Activated naive CD8-positive, alpha-beta T cell treated with anti-CD3 and anti-CD28 coated beads, Interleukin-2, amount 10 ng/mL, durations not matched to agents 7 days and 5 days (primary cell): ENCODE measurements at places on chromosomes 12 and 14.
A peak's percentile ranks its signal among the peaks of the same experiment; 100 is the strongest.

DNA sequence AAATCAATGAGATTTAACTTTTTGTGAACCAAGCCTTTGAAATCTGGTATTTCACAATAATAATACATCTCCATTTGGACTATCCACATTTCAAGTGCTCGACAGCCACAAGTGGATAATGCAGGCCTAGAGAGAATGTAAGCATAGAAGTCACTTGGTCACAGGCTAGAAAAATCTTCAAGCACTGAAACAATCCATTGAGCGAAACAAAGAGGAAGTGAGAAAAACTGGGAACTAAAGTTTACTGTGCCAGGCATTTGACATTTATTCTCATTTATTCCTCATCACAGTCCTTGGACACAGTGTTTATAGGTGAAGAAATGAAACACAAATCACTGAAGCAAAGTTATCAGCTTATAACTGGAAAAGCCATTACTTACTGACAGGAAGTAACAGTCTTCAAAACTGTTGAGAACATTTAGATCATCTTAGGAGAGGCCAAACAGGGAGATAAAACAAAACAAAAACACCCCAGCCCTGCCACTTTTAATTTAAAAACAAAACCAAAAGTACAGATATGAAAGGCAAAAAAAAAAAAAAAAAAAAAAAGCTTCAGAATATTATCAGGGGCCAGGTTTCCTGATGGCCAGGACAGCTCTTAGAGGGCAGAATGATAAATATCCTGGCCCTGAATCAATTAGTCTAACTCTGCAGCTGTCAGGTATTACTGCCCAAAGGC, 29.2 kb downstream of the GNS start:
- peaks cover 8% of the 10 kb centered on the region for H3K4me1 ChIP-seq
- peak overlapping the region; percentile 65 for H3K4me3 ChIP-seq
- DNase-seq: no peak

GRCh38 chr12:90922145-90922627, 32.8 kb downstream of the CCER1 start:
- H3K27me3 ChIP-seq: no peaks in the 10 kb centered on the region
- H3K4me1 ChIP-seq: no peaks in the 10 kb centered on the region
- H3K36me3 ChIP-seq: no peaks in the 10 kb centered on the region

DNA sequence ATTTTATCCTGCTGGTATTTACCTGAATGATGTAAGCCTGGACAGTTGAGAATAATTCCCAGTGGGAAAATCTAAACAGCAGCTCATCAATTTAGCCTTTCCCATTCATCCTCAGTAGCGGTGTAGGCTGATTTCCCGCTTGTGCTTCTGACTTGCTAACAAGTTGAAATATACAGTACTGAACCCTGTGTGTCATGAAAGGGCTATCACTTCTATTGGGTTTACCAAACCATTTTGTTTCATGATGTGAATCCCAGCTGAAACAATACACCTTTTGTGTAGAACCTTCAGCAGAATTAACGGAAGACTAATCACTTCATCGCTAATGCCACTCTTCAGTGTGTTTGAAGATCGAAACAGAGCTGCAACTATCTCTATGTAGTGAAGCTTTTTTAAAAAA, 88.4 kb downstream of the POLR3B start:
- H3K27me3 ChIP-seq: no peaks in the 10 kb centered on the region
- H3K4me3 ChIP-seq: no peak overlapping the region
- H3K36me3 ChIP-seq: no peaks in the 10 kb centered on the region
- H3K4me1 ChIP-seq: peaks cover 2% of the 10 kb centered on the region

DNA sequence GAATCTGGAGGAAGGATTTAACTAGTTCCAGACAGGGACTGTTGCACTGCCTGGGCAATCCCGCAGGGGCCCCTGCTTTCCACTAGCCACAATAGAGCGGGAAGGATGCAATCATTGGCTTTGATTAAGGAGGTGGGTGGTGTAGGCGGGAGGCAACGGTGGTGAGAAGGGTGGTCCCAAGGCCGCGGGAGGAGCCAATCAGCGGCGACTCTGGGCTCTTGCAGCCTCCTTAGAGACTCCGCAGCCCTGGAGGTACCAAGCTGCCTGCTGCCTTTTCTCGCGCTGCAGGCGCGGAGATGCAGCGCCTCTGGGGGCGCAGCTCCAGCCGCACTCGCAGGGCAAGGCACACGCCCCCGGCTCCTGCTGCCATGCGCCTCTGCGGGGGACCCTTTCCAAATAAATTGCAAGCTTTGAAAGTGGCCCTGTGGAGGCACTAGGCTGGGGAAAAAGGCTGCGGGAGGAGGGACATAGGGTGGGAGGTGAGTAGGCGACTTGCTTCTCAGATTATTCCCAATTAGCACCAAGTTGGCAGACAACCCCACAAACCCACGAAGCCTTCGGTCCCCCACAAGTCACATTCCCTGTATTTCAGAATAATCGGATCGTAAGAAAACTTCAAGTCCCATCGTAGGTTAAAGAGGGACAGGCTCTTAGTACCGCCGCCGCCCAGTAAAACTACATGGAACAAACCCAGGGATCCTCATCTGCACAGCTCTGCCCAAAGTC, 858 bp upstream of the KCNA1 start:
- peak; percentile 34 for DNase-seq
- H3K36me3 ChIP-seq: no peaks in the 10 kb centered on the region
- H3K27me3 ChIP-seq: peaks cover 46% of the 10 kb centered on the region
- peaks cover 12% of the 10 kb centered on the region for H3K4me1 ChIP-seq

DNA sequence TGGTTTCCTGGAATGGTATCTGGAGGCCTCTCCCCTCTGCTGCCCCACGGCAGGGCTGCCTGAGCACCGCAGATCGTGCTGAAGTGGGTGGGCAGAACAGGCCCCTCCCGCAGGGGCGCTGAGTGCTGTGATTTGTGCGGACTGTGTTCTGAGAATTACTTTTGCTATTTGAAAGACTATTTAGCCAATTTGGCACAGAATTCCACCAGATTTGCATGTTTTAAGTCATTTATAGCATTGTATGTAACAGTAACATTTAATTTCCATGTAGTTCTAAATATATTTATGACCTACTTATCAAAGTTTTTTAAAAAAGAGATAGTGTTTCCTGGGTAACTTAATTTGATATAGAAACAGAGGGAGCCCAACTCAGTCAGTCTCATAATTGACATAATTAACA, 55.3 kb downstream of the TNFAIP2 start:
- H3K4me1 ChIP-seq: peaks cover 6% of the 10 kb centered on the region
- H3K27ac ChIP-seq: no peak overlapping the region
- H3K27me3 ChIP-seq: peaks cover 16% of the 10 kb centered on the region

DNA sequence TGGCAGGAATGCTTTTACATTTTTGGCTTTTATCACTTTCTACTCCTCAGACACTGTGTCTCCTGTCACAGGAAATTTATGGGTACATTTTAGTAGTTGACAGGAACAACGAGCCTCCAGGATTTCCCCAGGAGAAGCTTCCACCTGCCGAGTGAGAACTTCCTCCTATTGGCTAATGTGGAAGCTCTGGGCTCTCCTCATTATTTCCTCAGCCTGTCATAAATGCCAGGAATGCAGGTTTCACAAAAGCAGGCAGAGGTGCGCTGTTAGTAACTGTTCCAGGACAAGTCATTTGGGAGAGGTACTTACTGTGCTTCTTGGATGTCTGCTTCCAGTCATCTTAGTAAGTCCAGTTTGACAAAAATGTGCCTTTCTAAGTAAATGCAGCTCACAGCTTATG, 19.1 kb upstream of the DCP1B start:
- no peak overlapping the region for H3K4me3 ChIP-seq
- H3K36me3 ChIP-seq: no peaks in the 10 kb centered on the region
- DNase-seq: no peak
- H3K27ac ChIP-seq: no peak overlapping the region

DNA sequence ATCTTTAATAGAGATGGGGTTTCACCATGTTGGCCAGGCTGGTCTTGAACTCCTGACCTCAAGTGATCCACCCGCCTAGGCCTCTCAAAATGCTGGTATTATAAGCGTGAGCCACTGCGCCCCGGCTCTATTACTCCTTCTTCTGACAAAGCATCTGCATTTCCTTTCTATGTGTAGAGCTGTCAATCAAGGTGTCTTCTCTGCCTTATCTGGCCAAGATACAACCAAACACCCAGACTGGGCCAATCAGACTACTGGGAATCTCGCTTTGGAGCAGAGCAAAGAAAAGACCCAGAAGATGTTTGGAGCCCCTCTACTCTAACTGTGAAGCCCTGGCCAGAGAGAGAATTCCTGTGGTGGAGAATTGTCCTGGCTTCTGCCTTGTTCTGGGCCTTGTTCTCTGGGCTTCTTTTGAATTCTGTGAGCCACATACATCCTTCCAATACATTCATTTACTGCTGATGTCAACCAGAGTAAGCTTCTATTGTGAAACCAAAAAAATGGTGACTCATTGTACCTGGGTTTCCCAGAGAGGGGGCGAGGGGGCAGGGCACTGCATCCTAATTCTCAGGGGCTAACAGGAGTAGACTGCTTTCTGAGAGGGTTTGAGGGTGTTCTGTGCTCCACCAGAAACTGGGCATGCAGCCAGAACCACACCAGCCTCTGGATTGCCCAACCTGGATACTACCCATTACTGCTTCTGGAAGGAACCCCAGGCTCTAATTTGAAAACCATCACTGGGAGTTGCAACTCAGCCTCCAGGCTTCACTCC, 18.8 kb upstream of the FLVCR2 start:
- DNase-seq: no peak
- H3K27ac ChIP-seq: peak overlapping the region; percentile 2
- H3K4me1 ChIP-seq: peaks cover 27% of the 10 kb centered on the region
- H3K4me3 ChIP-seq: no peak overlapping the region
- peaks cover under 1% of the 10 kb centered on the region for H3K36me3 ChIP-seq
- H3K27me3 ChIP-seq: no peaks in the 10 kb centered on the region

DNA sequence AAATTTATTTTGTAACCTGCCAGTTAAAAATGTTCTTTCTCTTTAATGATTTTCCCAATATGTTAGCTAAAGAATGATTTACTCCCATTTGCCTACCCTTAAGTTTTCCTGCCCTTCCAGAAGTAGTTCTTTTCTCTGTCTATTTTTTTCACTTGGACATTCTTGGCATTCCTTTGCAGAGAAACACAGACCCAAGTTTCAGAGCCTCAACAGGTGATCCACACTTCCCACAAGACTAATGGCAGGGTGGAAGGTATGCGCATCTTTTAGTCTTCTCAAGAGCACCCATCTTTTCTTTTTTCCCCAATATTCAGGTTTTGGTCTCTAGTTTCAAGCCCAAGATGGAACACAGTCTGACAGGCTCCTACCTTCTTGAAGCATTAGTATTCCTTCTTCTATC, 420.7 kb downstream of the ADAMTS20 start:
- H3K27ac ChIP-seq: no peak overlapping the region
- no peaks in the 10 kb centered on the region for H3K4me1 ChIP-seq
- no peak overlapping the region for H3K4me3 ChIP-seq
- no peaks in the 10 kb centered on the region for H3K36me3 ChIP-seq
- DNase-seq: no peak

DNA sequence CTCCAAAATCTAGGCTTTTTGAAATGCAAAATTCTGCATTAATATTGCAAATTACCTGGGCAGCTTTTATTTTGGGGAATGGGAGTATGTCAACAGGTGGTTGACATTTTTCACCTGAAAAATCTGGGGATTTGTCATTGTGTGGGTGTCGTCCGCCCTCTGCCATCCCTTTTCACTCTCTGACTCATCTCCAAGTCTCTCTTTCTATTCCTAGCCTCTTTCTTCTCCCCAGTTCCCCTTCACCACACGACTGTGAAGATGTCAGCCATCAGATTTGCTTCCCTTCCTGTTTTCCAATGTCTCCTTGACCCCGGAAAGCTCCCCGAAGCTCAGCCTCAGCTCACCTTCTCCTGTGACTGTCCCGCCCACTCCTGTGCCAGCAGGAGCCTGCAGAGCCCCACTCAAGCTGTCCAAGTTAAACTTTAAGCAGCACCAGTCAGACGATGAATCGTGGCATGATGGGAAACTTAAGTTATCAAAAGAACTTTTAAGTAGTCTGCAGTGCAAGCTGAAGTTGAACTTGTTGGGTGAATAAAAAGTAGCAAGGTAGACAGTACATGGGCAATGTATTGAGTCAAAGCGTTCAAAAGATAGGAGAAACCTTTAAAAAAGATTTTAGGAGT, 590.2 kb downstream of the VRK1 start:
- no peaks in the 10 kb centered on the region for H3K4me1 ChIP-seq
- peaks cover 7% of the 10 kb centered on the region for H3K27me3 ChIP-seq
- no peak overlapping the region for H3K27ac ChIP-seq
- no peak overlapping the region for H3K4me3 ChIP-seq
- H3K36me3 ChIP-seq: no peaks in the 10 kb centered on the region
- DNase-seq: no peak

DNA sequence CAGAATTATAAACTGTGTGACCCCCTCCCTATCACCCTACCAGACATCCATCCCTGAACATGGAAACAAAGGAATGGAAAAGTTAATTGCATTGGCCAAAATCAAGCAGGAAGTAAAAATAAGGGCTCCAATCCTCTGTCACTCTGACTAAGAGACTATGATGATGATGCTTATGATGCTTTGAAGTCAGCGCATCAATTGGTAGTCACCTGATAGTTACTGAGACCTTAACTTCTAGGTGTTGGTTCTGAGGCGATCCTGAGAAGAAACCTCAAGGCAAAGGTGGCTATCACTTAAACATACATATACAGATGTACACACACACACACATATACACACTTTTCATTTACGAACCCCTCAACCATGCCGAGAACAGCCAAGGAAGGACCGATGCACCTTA, 6.6 kb downstream of the ITPR2 start:
- peaks cover 27% of the 10 kb centered on the region for H3K4me1 ChIP-seq
- no peak overlapping the region for H3K27ac ChIP-seq
- H3K27me3 ChIP-seq: no peaks in the 10 kb centered on the region
- H3K36me3 ChIP-seq: peaks cover 26% of the 10 kb centered on the region
- DNase-seq: no peak

GRCh38 chr12:59665701-59666100, 69.9 kb downstream of the SLC16A7 start:
- H3K4me1 ChIP-seq: no peaks in the 10 kb centered on the region
- H3K27ac ChIP-seq: no peak overlapping the region
- no peaks in the 10 kb centered on the region for H3K27me3 ChIP-seq
- H3K4me3 ChIP-seq: no peak overlapping the region

GRCh38 chr14:90682615-90683014, 133.6 kb downstream of the TTC7B start:
- no peak overlapping the region for H3K4me3 ChIP-seq
- H3K27ac ChIP-seq: no peak overlapping the region
- peaks cover 18% of the 10 kb centered on the region for H3K4me1 ChIP-seq
- H3K27me3 ChIP-seq: peaks cover 3% of the 10 kb centered on the region
- DNase-seq: no peak

GRCh38 chr14:102528431-102529170, 19.0 kb upstream of the ANKRD9 start:
- DNase-seq: no peak
- H3K4me3 ChIP-seq: no peak overlapping the region
- H3K4me1 ChIP-seq: peaks cover 17% of the 10 kb centered on the region
- no peaks in the 10 kb centered on the region for H3K36me3 ChIP-seq
- H3K27me3 ChIP-seq: no peaks in the 10 kb centered on the region

GRCh38 chr12:11724888-11725311, 75.4 kb downstream of the ETV6 start:
- DNase-seq: no peak
- no peak overlapping the region for H3K4me3 ChIP-seq
- peaks cover 23% of the 10 kb centered on the region for H3K36me3 ChIP-seq
- H3K4me1 ChIP-seq: peaks cover 39% of the 10 kb centered on the region
- no peaks in the 10 kb centered on the region for H3K27me3 ChIP-seq
